ENCODE measurements at places on chromosomes 5 and 9. TPM values are rescaled to one million over a fixed set of nuclear protein-coding genes. Genes with fewer than 3 reads are reported as not detected.

GRCh38 chr9:8706531-8706930 lies 907.0 kb upstream of the DMAC1 start:
- no peak for DNase-seq

GRCh38 chr5:98072921-98073320 lies 700.5 kb upstream of the RGMB start:
- no peak for DNase-seq

- DNase-seq: no peak
Observed at GRCh38 chr5:111703662-111704061, 53.3 kb downstream of the NREP start.

DNA sequence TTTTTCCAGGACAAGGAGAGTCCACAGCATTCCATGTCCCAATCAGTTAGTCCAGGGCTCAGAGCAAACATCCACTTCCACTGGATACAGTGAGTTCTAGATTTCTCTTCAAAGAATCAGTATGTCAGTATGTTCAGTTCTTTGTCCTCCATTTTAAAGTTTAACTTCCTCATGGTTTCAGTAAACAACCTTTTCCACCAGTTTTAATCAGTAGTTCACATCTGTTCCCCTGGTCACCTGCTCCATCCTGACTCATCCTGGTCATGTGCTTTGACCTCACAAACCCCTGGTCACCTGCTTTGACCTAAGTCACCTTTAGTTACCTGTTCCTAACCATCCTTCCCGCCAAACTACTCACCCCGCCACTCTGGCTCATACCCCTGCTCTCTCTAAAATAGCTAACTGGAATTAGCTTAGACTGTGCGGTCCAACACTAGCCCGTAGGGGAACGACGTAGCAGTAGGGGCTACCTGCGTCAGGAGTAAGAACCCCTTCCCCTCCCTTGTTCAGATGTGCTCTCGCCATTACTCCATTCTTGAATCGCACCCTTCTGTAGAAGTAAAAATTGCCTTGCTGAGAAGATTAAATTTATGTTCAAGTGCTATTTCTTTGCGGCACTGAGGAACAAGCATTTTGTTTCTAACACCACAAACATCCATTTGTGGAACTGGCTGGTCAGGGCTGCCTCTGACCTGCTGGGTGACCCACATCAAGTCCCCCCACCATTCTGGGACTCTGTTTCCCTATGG lies 5.5 kb downstream of the ENG start:
- no peak for DNase-seq

Gene MSH3
- 8.8 TPM for total RNA-seq

Gene INSL6
- not detected for total RNA-seq

Gene CSF1R
- total RNA-seq: not detected

Gene TENT4A
- total RNA-seq: 16.1 TPM

Data from epithelial cell of proximal tubule (primary cell).